B cell (primary cell): ENCODE measurements at places on chromosomes 6 and 20.

DNA sequence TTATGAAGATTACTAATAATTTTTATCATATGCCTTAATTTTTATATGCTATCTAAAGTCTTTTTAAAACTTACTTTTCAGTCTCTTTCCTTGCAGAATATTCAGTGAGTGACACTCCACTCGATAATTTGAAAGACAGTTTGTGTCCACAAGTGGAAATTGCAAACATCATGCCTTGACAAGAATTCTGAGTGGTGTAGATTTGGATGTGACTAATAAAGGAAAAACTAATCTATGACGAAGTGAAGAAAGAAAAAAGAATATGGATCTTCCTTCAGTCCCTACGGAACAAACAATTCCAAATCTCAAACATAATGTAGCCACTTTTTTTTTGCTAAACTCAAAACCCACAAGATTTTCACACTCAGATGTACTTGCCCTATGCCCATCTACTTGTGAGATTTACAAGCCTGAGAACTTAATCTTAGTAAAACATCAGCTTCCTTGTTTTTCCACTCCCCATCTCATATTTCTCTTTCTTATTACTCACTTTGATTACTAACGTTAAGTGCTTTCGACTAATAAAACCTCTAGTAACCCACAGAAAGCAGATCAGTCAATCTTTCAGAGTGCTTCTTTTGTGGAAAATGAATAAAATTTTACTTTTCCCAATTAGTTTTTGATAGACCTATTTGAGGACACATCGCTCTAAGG lies 1155.8 kb downstream of the GRIK2 start:
- no peak for DNase-seq

GRCh38 chr6:34589140-34589539 lies 33.0 kb upstream of the SPDEF start:
- no peak for DNase-seq

DNA sequence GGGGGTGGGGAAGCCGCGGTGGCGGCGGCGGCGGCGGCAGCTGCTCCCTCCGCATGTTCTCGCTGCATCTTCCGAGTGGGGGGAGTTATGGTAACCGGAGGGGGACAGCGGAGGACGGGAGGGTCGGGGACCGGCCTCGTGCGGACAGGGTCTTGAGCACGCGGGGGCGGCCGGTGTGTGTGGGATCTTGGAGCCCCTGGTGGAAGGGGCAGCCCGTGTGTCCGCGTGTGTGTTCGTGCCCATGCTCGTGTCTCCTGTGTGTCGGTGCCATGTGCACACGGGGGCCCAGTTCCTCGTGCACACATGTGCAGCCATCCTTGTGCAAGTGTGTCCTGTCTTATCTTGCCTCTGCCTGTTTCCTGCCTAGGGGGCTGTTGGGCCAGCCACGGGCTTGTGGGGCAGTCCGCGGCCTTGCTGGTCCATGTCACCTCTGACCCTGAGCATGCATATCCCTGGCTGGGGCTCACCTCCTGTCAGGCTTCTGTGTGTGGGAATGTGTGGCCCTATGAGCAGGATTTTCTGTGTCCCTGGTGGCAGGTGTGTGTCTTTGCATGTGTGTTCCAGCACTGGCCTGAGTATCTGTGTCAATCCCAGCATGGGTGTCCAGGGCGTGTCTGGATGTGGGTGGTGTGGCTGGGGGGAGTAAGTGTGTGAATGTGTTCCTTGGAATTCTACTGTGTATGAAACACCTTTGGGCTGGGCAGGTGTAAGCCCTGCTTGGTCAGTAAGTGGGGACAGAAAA lies 8.5 kb downstream of the SYNGAP1 start:
- peak; percentile 80 for DNase-seq

DNA sequence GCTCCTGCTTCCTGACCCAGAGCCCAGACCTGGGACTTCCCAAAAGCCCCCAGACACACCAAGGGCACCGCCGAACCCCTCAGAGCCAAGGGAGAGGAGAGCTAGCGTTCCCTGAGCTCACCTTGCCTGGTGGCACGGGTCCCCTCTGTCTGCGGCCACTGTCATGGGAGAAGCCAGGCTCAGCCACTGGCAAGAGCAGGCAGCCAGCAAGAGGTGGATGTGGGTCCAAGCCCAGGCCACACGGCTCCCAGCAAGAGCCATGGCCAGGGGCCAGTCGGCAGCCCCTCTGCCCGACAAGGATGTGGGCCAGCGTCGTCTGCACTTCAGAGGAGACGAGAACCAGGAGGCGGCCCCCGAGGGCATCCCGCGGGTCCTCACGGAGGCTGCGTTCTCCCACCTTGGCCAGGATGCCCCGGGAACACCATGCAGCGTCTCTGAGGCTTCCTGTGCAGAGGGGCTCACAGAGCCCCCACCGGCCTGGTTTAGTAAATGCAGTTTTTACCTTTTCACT lies 2.2 kb upstream of the PPDPF start:
- DNase-seq, result peak; percentile 23

- no peak for DNase-seq
These were observed 83.5 kb upstream of the PROKR2 start for GRCh38 chr20:5400164-5400762.

DNA sequence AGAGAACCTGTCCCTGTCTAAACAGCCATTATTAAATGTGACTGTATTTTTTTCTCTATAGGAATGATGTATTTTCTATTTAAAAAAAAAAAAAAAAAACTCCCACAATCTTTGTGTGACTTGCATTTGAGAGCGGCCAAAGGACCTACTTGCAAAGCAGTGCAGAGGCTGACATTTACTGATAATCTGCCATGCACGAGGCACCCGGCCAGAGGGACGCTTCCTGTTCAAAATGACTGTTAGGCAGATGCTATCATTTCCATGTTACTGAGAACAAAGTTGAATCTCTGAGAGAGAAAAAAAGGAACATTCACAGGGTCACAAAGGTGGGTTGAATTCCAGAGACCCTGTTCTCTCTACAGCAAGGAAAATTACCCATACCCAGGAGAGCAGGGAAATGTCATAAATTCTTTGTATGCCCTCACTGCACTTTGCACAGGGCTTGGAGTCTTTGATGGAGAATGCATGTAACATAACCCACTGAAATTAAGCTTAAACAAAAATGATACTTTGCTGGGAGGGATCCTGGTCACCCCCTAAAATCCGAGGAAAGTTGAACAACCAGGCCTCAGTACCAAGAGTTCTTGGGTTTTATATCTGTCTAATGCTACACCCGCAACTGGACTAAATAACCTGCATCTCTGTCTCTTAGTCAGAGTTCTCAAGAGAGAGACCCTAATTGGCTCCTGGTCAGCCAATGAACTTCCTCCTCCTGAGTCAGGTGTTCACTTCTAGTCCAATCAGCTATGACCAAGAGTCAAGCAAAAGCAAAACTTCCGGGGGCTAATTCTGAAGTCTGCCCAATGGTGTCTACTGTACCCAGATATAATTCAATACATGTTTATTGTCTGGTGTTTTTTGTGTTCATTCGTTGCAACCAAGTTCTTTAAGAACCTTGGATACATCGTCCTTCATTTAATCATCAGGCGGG lies 61.2 kb downstream of the GCLC start:
- DNase-seq, result peak; percentile 41

GRCh38 chr6:121755485-121755884 lies 320.0 kb downstream of the GJA1 start:
- no peak for DNase-seq

DNA sequence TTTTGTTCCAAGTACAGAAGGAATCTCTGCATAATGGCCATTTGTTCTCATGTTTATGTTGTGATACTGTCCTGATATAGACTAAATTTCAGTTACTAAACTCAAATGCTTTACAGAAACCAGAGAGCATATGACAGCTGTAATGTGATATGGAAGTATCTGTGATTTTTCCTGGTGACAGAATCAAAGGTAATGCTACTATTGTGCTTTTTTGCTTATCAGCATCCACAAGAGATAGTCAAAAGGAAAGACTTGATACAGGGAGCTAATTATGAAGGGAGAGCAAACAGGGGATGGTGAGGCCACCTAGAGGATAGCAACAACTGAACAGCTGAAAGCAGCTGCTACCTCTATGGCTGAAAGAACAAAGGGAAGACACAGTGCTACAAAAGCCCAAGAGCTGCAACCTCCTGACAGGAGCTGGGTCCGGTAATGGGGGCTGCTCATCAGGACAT lies 181.4 kb downstream of the PHF3 start:
- no peak for DNase-seq

DNA sequence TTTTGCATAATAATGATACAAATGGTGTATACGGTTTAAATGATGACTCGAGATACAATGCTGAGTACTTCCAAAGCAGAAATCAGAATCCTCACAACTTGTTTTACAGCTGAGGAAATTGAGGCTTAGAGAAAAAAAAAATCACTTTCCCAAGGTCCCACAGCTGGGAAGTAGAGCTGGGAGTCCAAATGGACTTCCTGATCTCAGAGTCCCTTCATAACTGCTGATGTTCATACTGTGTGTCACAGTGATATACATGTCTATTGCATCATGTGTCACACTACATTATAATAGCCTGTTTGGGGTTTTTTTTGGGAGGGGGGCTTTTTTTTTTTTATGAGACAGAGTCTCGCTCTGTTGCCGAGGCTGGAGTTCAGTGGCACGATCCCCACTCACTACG lies 8.5 kb downstream of the HM13 start:
- no peak for DNase-seq

DNA sequence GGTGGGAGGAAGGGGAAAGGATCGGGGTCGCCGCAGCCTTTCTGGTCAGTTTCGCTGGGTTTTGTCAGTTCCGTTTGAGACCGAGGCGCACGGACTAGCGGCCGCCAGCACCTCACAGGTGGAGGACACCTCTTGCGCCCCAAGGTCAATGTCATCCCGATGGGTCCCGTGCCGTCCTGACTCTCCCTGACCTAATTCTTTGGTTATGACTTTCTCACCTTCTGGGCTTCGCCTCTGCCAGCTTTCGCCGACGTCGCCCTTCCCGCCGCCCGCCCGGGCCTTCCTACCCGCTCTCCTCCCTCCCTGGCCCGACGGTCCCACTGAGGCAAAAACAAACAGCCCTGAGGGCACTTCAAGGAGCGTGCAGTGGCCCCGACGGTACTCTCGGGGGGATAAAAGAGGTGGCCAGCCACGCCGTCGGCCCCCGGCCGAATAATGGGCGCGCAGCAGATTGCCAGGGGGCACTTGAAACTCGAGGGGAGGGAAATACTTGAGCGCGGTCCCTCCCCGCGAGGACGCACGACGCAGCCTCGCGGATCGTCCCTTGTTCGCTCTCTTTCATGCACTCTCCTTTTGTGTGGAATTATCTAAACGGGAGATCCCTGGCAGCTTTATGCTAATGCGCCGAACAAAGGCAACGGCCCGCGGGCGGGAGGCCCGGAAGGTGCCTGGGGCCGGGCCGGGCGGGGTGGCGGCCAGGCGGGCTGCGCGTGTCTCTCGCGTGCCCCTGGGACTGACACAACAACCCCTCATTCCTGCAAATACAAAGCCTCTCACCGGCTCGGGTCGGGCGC lies 3.9 kb upstream of the INSM1 start:
- DNase-seq, result peak; percentile 32

DNA sequence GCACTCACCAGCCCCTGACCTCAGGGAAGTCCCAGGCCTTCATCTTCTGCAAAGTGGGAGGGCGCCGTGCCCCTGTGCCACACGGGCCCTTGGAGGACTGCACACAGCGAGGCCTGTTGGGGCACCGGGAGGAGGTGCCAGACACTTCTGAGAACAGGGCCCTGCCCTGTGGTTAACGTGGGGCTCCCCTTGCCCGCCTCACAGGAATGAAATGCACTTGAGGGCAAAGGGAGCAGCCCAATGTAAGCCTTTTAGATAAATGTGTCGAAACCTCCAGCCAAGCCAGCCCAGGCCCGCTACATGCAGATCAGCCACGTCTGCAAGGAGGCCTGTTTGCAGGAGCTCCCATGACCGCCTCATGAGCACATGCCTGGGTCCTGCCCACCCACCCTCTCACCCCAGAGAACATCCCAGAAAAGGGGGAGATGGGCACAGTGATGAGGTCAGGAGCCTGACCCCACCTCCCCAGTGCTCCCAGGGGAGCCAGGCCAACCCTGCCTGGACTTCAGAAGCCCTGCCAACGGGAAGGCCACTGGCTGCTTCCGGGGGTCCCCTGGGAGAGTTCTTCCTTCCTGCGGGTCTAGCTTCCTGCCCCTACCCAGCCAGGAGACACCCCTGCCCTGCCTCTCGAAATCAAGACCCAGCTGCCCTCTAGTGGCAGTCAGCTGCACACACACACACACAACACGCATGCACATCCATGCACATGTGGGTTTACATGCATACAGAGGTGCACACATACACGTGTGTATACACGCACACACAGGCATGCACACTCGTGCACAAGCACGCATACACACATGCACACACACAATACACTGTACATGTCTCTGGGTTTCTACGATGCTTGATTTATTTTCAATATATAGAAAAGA lies 178.7 kb downstream of the TAF4 start:
- DNase-seq, result peak; percentile 26

DNA sequence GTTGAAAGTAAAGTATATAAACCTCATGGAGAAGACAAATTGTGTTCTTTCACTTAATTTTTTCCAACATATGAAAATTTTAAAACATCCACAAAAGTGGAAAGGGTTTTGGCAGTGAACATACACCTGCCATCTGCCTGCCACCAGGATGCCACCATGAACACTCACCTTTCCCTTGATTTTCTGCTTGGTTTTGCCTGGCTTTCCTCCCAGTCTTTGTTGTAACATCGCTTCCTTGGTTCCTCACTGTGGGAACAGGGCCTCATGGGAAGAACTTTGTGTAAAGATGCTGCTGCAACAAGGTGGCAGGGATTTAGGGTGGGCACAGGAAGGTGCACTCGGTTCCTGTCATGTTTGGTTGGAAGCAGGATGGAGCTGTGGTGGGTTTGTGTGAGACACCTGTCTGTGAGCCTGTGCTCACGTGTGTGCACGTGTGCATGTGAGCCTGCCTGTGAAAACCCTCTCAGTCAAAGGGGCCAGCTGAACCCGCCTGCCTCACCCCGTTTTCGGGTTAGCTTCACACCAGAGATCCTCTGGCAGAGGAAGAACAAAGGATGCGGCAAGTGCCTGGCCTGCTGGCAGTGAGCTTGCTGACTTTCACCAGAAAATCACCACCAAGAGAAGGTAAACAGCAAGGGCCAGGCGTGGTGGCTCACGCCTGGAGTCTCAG lies 11.0 kb upstream of the RBM38 start:
- DNase-seq, result no peak

DNA sequence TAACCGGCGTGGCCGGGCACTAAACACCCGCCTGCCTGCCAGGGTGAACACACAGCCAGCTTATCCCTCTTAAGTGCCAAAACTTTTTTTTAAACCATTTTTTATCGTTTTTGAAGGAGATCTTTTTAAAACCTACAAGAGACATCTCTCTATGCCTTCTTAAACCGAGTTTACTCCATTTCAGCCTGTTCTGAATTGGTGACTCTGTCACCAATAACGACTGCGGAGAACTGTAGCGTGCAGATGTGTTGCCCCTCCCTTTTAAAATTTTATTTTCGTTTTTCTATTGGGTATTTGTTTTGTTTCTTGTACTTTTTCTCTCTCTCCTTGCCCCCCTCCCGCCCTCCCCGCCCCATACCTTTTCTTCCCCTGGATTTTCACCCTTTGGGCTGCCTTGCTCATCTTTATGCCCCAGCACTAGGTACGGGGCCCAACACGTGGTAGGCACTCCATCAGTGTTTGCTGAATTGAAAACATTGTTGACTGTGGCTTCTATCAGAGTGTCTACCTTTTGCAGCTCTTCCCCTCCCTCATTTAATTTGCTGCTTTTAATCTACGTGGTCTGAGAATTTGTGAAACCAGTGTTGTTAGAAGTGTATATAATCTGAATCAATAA lies 1.5 kb downstream of the ZCCHC3 start:
- DNase-seq, result no peak

GRCh38 chr20:13723011-13723410 lies 61.7 kb downstream of the ESF1 start:
- DNase-seq, result no peak

GRCh38 chr20:21496452-21496851 lies 17.4 kb downstream of the NKX2-2 start:
- no peak for DNase-seq
